ENCODE measurements at places on chromosomes 4 and X.

DNA sequence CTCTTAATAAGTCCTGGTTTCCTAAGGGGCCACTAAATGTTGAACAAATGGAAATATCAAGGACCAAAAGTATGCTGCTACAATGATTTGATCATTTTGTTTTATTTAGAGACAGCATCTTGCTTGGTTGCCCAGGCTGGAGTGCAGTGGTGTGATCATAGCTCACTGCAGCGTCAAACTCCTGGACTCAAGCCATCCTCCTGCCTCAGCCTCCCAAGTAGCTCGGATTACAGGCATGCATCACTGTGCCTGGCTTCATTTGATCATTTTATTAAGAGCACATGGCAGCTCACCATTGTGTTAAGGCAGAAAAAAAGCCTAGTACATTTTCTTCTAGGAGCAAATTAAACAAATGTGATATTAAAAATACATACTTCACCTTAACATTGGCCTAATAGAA, 52.7 kb downstream of the DCLK2 start:
- DNase-seq = no peak

- no peak for DNase-seq
These were observed 2.0 kb upstream of the CXCL9 start for GRCh38 chr4:76009311-76009710.

DNA sequence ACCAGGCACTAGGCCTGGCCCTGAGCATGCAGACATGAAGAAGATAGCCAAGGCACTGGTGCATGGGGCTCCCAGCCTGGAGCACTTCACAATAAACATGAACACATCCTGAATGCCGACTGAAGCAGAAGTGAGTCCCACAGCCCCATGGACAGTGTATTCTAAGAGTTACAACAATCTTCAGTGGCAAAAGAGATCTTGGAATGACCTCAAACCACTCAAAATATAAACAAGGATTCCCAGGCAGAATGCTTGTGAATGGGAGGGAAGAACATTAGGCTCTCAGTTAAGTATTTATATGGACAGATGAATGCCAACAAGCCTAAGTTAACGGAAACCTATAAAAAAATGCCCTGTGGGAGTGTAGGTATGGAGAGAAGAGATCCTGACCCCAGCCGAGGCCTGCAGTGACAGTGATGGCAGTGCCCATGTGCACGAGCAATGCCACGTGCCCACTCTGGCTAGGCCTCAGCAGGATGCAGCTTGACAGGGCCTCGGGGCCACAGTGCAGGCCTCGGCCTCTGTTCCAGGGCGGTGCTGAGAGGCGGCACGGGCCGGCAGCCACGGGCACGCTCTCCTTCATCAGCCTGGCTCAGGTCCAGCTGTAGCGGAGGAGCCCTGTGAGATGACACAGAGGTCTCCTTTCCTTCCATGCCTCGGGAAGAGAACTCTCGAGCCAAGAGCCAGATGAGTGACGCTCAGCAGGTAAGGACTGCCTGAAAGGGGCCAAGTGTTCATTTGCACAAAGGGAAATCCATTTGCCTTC, 49.2 kb downstream of the IRF2 start:
- no peak for DNase-seq

- no peak for DNase-seq
These were observed 79.6 kb downstream of the MAPK10 start for GRCh38 chr4:86280246-86280645.

- peak; percentile 41 for DNase-seq
These were observed 50.2 kb downstream of the DDX3X start for GRCh38 chrX:41384051-41384705.

DNA sequence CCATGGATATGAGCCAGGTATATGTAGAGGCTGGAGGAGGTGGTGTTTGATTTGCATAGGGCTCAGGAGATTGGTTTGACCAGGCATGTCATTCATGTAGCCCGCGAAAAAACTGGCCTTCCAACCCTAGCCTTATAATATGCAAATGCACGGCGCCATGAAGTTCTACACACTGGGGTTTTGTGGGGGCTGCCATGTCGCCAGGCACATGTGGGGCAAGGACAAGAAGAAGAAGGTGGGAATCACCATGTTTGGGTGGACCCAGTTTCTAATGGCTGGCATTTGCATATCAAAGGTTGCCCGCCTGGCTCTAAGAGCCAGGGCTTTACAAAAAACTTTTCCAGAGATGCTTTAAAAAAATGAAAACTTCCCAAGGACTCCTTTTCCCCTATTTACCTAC, 1251.0 kb downstream of the PCDH18 start:
- DNase-seq = no peak

DNA sequence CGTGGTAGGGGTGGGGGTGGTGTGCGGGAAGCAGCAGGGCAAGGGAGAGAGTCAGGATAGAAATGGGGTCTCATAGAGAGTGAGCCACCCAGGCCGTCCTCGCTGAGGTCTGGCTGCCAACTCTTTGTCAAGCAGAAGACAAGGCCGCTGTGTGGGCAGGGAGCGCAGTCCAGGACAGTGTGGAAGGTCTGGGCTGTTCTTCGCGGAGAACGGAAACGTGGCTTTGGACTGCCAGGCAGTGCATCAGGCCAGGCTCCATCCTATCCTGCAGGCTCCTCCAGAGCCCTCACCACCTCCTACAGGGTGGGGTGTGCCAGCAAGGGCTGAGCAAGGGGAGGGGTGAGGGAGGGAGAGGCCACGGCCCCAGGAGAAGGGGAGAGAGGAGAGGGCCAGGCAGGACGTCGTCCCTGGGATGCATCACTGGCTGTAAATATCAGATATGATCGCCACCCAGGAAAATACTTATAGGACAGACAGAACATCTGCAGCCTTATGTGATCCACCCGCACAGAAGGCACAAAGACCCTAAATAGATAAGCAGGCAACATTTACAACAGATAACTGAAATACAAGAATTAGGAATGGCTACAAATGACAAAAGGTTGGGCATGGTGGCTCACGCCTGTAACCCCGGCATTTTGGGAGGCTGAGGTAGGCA, 85.3 kb downstream of the ABLIM2 start:
- DNase-seq = no peak

- no peak for DNase-seq
These were observed 44.4 kb downstream of the METTL14 start for GRCh38 chr4:118729287-118730286.

- no peak for DNase-seq
These were observed 64.5 kb downstream of the MID1 start for GRCh38 chrX:10555846-10556245.

DNA sequence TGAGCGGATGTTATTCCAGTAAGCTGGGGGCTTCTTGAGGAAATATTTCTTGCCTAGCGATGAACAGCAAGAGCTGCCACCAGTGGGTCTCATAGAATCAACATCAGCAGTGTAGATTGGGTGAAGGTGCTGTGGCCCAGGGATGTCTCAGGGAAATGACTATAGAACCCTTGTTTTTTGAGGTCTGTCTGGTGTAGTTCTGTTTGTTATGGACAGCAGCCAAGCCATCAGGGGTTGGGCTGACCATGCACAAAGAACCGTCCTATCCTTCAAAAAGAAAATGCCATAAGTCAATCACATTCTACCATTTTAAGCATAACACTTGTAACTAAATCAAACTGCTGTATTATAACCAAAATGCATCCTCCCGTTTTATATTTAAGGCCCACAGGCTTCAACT, 17.3 kb upstream of the C1GALT1C1 start:
- no peak for DNase-seq

GRCh38 chrX:135596495-135596894, 76.0 kb downstream of the INTS6L start:
- DNase-seq = peak; percentile 15

Data from activated T-helper 9 cell treated with anti-CD3 and anti-CD28 coated beads, Interleukin-2, amount 50 U/mL, for 16 hours (primary cell).